ENCODE measurements at places on chromosomes 11 and 22.

- peak; percentile 74 for DNase-seq
Observed at GRCh38 chr22:23128269-23129108, 13.3 kb downstream of the RSPH14 start.

- DNase-seq, result no peak
Observed at GRCh38 chr11:120260616-120261015, 20.7 kb downstream of the POU2F3 start.

DNA sequence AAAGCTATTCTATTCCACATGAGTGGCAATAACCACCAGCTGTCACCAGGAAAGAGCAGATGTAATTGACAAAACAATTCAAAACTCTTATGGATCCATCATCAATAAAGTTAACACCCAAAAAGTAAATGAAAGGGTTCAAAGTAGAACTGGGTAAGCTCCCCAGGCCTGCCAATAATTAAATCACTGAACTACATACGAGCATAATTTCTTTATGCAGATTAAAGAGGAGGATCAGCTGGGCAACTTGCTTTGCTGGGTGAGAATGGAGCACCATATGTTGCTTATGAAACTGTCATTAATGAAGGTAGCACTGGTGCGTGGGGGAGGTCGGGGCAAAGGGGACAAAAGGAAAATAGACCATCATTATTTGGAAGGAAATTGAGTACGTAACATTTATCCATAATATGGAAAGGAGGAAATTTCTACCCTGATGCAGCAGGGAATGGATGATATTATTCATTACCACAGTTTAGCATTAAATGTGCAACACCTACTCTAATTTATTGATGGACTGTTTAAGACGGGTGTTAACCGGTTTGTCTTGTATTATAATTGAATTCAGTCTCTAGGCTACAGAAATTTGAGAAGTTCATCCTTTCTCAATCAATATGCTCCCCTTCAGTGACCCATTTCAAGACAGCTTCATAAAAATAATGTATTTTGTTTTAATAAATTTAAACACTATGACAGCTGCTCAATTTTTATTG lies 315.9 kb downstream of the CADM1 start:
- no peak for DNase-seq

DNA sequence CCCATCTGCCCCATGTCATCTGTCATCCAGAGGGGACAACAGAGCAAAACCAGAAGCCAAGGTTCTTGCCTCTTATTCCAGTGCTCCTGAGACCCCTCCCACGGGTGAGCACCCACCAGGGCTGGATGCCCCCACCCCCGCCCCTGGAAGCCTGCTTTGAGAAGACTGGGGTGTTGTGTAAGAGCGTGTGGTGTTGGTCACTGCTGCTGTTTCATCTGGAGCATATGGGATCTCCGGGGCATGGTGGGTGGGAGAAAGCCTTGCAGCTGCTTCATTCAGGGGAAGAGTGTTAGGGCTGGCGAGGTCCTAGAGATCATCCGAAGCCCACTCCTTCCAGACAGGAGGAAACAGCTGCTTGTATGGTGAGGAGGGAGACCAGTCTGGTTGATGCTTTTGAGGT lies 54.1 kb downstream of the CHRDL2 start:
- no peak for DNase-seq

GRCh38 chr11:102637731-102638130 lies 12.6 kb upstream of the MMP20 start:
- DNase-seq, result no peak

DNA sequence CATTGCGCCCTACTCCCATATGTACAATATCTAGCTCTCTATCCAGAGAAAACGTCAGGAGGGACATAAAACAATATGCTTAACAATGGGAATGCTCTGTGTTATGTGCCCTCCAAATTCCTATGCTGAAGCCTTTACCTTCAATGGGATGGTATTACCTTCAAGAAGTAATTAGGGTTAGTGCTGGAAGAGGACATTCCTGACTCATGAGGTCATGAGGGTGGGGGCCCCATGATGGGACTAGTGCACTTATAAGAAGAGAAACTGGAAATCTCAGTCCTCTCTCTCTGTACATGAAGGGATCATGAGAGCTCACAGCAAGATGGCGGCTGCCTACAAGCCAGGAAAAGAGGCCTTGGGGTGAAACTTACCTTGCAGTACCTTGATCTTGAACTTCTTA lies 20.3 kb downstream of the MMP20 start:
- DNase-seq, result no peak

DNA sequence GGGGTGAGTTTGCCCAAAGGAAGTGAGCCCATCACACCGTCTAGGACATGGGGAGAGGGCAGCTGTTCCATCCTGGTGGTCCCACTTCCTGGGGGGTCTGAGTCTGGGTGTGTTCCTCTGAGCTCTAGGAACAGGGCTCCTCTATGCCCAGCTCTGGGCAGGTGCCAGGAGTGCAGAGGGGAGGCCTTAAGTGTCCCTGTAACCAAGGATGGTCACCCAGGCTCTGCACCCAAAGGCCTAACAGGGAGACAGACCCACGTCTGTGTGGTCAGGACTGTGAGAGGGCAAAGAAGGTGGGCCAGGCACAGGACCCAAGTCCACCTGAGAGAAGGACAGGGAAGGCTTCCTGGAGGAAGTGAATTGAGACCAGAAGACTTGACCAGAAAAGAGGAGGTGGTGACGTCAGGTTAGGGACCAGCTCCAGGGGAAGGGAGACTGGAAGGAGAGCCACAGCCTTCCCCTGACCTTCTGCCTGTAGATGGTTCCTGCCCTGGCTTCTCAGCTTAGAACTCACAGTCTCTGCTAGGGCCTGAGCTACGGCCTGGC lies 11.3 kb upstream of the TCF20 start:
- no peak for DNase-seq

GRCh38 chr11:45755281-45755859 lies 49.6 kb upstream of the SLC35C1 start:
- no peak for DNase-seq

DNA sequence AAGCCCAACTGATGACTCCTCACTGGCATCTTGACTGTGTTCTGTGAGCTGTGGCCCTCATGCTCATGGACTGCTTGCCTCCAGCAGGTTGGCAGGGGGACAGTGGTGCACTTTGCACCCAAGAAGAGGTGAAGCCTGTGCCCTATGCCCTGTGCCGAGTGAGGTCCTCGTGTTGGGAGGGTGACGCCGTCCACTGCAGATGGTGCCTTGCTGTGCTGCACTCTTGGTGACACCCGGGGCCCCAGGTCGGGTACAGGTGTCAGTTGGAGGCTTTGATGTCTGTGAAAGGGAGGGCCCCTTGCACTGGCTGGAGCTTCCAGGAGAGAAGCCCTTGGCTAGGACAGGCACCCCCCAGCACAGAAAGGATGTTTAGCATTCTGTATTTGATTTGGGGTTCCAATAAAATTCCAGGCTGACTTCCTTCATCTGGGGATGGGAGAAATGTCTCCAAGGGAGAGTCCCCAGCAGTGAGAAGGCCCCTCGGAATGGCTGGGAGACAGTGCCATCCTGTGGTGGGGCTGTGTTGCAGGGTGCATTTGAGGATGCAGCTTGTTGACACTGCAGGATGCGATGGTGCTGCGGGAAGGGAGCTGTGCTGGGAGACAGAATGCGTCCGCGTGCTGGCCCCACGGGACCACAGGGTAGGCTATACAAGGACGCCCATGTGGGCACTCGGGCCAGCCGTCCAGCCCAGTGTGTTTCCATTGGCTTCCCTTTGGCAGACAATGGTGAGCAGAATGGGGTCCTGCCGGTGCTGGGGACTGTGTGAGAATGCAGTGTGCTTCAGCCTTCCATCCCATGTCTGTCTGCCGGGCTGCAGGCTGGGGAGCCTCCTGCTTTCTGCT lies 2.5 kb upstream of the ZDHHC8 start:
- DNase-seq, result peak; percentile 54

DNA sequence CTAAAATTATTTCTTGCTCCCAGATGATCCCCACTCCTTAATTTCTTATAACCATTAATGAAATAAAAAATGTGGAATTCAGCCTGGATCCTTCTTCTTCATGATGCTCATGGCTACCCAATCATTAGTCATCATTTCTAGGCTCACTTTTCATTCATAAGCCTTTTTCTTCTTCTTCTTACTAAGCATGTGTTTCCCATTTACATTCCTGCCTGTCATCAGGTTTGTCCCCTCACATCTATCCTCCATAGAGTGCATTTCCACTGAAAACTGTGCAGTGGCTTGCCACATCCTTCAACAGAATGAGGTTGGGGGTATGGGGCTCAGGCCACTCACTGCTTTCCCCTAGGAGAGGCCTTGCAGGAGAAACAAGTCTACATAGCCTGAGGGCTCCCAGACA lies 35.8 kb upstream of the NTM start:
- no peak for DNase-seq

DNA sequence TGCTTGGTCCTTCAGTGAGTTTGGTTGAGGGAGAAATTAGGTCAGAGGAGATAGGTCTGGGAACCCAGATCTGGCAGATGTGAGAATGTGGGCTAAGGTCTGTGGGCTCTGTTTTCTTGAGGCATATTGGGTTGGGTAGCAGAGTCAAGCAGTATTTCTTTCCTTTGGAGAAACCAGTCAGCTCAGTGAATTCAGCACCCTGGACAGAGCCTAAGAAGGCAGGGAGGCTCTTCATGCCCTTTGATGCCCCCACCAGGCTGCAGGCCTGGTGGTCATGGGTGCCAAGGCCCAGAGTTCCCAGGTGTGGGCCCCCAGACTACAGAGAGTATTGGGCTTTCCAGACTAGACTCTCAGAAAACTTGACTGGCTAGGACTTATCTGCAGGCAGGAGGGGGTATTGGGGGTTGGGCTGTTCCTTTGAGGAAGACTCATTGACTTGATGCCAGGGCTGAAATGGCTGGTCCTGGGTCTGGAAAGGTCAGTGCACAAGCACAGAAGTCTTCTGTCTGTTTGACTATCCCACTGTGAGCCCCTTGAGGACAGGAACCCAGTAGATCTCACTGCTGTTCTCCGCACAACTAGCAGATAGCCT lies 45.3 kb upstream of the NECTIN1 start:
- DNase-seq, result peak; percentile 7

GRCh38 chr11:57681168-57681567 lies 13.3 kb downstream of the ZDHHC5 start:
- DNase-seq, result no peak

- no peak for DNase-seq
Observed at GRCh38 chr11:118410055-118410745, 8.8 kb downstream of the ATP5MG start.

GRCh38 chr11:34585735-34586487 lies 35.0 kb upstream of the EHF start:
- peak; percentile 31 for DNase-seq

DNA sequence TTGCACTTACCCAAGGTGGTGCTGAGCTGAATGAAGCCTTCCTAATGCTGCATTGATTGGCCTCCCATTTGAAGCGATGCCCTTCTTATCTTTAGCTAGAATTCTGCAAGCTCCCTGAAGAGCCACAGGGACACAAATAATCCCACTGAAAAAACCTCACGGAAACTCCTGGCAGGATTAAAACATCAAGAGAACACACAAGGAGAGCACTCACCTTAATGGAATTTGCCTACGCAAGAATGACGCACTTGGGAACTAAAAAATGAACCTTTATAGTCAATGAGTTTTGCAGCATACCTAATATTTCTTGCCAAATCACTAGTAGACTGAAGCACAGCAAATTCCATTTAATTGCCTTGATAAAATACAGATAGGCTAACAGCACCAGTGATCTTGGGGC lies 232.8 kb upstream of the UBASH3B start:
- no peak for DNase-seq

- no peak for DNase-seq
Observed at GRCh38 chr11:105152021-105152512, 12.5 kb upstream of the CARD18 start.

DNA sequence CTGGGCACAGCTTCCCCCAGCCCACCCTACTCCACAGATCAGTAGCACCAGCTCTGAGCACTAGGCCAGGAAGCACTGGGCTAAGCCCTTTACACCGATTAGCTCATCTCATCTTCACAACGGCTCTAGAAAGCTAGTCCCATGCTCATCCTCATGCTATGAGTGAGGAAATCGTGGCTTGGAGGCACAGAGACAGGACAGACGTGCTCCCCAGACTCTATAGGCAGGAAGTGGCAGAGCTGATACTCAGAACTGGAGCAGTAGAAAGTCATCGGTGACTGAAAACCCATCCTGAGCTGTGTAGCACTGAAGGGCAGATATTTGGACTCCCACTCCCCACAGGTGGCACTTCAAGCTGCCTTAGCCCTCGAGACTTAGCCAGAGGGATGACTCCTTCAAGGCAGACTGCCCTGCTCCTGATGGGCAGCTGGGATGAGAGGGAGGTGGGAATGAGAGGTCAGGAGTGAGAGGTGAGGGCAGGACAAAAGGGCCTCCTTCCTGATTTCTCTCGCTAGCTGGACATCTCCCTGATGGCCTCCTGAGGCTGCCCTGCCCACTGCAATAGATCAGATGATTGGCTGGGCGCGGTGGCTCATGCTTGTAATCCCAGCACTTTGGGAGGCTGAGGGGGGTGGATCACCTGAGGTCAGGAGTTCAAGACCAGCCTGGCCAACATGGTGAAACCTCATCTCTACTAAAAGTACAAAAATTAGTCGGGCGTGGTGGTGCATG lies 9.7 kb downstream of the CD5 start:
- DNase-seq, result peak; percentile 95

GRCh38 chr22:27749597-27750225 lies 51.8 kb downstream of the MN1 start:
- DNase-seq, result no peak

GRCh38 chr22:20928573-20928967 lies 11.4 kb downstream of the CRKL start:
- no peak for DNase-seq

DNA sequence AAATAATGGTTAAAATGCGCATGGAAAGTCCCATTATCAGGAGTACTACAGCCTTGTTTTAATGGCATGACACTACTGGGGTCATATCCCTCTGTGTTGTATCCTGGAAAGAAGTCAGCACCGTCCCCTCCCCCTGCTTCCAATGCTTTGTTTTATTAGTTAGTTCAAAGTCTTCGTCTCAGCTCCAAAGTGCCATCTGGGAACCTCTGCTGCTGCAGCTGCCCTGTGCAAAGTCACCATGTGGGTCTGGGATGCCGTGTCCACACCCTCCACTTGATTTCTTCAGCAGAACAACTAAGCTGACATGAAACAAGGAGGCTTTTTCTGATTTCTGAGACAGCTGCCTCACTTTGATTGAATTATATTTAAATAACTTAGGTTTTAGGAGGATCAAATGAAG lies 29.5 kb upstream of the NCAM1 start:
- DNase-seq, result no peak

- no peak for DNase-seq
Observed at GRCh38 chr11:113308601-113309000, 5.8 kb upstream of the TTC12 start.

GRCh38 chr22:39245130-39246039 lies 603 bp upstream of the PDGFB start:
- DNase-seq, result no peak
